ENCODE measurements at places on chromosomes 4 and X.

- no peak for DNase-seq
These were observed 3.9 kb upstream of the KLHL8 start for GRCh38 chr4:87224141-87224923.

DNA sequence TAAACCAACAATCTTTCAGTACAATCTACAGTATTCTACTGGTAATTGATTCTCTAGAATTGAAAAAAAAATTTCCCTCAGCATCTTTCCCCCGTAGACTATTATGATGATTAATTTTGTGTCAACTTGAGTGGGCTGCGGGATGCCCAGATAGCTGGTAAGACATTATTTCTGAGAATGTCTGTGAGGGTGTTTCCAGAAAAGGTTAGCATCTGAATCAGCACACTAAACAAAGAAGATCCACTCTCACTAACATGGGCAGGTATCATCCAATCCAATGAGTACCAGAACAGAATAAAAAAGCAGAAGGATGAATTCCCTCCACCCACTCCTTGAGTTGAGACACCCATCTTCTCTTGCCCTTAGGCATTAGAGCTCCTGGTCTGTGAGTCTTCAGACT is 186.1 kb upstream of the MAB21L2 start:
- DNase-seq: no peak

- DNase-seq: no peak
These were observed 13.3 kb upstream of the FGFR3 start for GRCh38 chr4:1779588-1780382.

DNA sequence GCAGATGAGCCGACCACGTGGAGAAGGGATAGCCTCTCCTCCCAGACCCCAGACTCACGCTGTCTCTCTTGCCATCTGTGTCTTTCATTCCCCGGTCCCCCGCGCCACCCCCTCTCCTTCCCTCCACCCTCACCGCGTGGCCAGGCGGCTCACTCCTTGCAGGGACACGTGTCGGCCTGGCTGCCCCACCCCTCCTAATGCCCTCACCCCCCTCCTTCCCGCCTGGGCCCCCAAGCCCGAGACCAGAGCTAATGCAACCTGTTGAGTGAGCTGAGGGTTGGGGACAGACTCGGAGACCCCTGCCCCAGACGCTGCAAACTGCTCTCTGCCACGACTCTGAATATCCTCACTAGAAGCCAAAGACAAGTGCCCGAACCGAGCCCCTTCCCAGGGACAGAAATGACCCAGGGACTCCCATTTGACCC is 1.8 kb downstream of the SLC38A5 start:
- DNase-seq: no peak

DNA sequence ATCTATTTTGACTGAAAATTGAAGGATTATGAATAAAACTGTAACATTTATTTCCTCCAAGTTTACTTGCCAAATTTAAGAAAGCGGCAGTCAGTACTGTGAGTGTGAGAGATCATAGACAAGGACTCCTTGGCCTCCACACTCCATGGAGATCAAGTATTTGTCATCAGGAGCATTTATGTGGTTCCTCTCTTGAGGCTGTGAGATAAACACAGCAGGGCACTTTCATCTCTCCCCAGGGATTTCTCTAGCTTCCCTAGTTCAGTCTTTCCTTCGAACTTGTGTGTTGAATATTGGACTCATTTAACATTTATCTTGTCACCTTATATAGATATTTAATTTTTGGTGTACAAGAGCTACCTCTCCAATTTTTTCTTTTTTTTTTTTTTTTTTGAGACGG is 40.8 kb downstream of the PDE5A start:
- no peak for DNase-seq

DNA sequence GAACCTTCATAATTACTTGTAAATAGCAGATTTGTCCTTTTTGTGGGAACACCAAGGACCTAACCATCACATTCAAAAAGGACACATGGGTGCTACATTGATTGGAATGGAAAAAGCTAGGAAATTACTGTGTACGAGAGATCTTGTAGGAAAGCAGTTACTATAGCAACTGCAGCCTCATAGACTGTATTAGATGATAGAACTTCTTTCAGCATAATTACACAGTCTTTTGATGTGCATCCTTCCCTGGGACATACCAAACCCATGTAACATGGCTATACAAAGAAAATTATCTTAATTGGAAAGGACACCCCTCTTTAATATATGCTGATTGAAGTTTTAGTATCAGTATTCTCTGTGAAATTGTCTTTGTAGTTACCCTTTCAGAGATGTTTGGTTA is 130.7 kb upstream of the CTSO start:
- DNase-seq: no peak

- no peak for DNase-seq
These were observed 335.7 kb downstream of the FSTL5 start for GRCh38 chr4:161828061-161828460.

- no peak for DNase-seq
These were observed 15.9 kb downstream of the MID1IP1 start for GRCh38 chrX:38817004-38817703.
